ENCODE measurements at places on chromosomes 4 and X.

GRCh38 chr4:36099509-36099908, 144.8 kb downstream of the ARAP2 start:
- no peak for DNase-seq

GRCh38 chrX:133654811-133655210, 239.5 kb upstream of the GPC4 start:
- DNase-seq, result no peak

DNA sequence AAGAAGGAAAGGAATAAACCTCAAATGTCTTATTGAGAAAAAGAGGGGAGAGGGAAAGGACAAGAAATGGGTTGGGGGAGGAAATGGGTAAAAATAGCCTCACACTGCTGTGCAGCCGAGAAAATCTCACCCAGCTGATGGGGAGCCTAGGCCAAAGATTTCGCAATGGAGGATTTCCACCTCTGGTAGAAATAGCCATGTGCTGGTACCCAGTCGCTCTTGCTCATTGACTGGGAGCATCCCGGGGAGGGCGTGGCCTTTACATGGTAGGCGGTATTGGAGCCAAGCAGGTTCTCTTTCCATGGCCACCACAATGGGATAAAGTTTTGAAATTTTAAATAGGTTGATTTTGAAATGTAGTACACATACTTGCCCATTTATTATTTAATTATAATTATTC, 255.1 kb upstream of the LDB2 start:
- no peak for DNase-seq

GRCh38 chr4:84790769-84791565, 175.5 kb downstream of the WDFY3 start:
- DNase-seq, result no peak

- DNase-seq, result no peak
Measured at GRCh38 chr4:53997898-53998297, 66.5 kb downstream of the CHIC2 start.

DNA sequence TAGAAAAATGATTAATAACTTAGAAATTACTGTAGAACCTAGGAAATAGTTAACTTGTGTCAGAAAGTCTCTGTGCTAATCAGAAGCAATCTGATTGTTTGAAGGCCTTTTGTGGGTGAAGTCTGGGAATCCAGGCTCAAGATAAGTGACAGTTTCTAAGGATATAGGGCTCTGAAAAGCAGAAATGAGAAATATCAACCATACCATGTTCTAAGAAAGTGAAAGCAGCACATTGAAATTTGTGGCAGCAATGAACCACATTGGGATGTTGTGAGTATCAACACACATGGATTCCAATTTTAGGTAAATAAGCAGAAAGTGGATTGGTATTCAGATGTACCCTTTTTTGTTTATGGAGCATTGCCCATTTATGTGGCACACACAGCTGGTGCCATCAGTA, 464.6 kb downstream of the IL15 start:
- no peak for DNase-seq

GRCh38 chrX:5632061-5632614, 596.5 kb downstream of the NLGN4X start:
- no peak for DNase-seq

DNA sequence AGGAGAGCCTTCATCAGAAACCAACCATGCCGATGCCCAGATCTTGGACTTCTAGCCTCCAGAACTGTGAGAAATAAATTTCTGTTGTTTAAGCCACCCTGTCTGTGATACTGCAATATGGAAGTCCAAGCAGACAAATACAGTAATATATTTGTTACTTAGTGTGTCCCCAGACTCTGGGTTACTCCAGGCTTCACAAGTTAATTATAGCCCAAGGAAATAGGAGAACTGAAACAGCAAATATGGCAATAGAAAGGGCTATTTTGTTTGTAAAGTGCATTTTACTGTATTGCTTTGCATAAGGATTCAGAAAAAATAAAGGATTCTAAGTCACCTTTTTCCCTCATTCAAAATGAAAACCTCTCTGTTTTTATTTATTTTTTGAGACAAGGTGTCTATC, 15.7 kb downstream of the TIGD4 start:
- no peak for DNase-seq

GRCh38 chr4:54645830-54646229, 11.9 kb upstream of the KIT start:
- DNase-seq, result peak; percentile 64

DNA sequence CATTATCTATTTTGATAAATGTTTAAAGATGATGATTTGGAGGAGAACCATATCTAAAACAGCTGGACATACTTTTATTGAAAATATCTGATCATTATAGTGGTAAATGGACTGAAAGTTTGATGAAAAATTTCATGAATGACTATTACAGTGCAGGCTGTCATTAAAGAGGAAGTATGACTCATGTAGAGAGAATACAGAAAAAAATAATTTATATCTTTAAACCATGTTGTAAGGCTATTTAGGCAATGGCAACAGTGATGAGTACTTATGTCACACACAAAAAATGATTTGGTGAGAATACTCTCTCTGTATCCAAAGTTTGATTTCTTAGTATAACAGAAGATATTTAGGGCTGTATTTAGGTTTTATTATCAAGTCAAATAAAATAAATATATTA, 3.9 kb upstream of the GLRB start:
- no peak for DNase-seq

DNA sequence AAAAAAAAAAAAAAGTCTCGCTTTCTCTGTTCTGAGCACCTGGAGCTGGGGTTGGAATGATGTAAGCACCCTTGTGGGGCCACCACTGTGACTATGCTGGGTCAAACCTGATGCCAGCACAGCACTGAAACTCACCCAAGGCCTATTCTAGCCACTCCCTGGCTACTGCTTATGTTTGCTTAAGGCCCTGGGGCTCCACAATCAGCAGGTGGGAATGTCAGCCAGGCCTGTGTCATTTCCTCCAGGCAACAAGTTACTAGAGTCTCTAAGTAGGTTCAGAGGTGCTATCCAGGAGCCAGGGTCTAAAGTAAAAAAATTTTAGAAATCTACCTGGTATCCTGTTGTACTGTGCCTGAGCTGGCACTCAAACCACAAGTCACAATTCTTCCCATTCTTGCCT, 1306.8 kb downstream of the STIM2 start:
- DNase-seq, result peak; percentile 85

DNA sequence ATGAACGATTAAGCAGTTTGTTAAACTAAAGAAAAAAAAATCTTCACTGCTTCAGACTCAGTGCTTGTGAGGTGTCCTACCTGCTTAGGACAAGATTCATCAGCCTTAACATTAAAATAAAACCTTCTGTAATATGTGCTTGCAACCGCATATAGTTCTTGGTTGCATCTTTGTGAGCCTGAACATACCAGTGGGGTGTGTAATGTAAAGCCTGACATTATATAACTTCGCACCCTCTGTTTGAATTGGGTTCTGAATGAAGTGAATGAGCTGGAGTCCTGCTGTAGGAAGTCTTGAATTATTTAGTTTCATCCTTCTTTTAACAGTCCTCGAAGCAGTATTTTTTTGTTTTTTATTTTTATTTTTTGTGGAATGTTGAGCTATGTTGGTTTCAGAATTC, 3.1 kb downstream of the KDM6A start:
- DNase-seq, result no peak

- DNase-seq, result no peak
Measured at GRCh38 chr4:56055027-56055977, 106.6 kb downstream of the CEP135 start.

- DNase-seq, result no peak
Measured at GRCh38 chr4:155468282-155468681, 91.5 kb upstream of the MAP9 start.

- peak; percentile 53 for DNase-seq
Measured at GRCh38 chrX:107712231-107713202, 63.1 kb downstream of the TSC22D3 start.

DNA sequence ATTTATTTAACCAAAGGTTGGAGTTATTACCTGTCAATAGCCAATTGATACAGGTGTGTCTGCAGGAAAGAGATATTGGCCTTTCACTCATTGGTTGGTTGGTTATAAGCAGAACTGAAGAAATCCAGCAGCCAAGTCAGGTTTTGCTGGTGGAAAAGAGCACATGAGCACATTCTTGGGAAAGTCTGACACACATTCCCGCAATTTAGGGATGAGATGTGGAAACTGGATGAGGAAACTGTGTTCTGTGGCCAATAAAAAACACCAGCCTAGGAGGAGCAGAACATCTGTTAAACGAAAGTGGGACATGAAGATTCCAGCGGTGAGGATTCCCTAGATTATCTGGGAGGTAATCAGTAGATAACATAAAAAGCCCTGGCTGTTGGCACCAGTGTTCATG, 567.4 kb upstream of the CPEB2 start:
- DNase-seq, result no peak

GRCh38 chr4:149031399-149031798, 589.2 kb upstream of the NR3C2 start:
- no peak for DNase-seq

- no peak for DNase-seq
Measured at GRCh38 chr4:126242679-126243390, 928.1 kb downstream of the FAT4 start.

- DNase-seq, result no peak
Measured at GRCh38 chr4:146633471-146633800, 5.3 kb upstream of the POU4F2 start.

DNA sequence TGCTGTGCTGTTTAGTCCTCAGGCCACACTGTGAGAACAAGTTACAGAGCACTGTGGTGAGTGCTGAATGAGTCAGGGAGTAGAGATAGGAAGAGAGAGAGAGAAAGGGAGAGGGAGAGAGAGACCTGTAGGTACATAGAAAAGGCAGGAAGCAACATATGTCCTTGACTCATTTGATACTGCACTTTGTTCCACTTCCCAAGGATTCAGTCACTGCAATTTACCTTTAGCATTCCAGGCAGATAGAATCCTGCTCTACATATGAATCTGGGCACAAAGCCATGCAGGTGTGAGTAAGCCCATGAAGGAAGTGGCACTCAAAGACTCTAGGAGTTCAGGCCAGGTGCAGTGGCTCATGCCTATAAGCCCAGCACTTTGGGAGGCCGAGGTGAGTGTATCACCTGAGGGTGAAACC, 1.0 kb upstream of the DAPP1 start:
- peak; percentile 58 for DNase-seq

DNA sequence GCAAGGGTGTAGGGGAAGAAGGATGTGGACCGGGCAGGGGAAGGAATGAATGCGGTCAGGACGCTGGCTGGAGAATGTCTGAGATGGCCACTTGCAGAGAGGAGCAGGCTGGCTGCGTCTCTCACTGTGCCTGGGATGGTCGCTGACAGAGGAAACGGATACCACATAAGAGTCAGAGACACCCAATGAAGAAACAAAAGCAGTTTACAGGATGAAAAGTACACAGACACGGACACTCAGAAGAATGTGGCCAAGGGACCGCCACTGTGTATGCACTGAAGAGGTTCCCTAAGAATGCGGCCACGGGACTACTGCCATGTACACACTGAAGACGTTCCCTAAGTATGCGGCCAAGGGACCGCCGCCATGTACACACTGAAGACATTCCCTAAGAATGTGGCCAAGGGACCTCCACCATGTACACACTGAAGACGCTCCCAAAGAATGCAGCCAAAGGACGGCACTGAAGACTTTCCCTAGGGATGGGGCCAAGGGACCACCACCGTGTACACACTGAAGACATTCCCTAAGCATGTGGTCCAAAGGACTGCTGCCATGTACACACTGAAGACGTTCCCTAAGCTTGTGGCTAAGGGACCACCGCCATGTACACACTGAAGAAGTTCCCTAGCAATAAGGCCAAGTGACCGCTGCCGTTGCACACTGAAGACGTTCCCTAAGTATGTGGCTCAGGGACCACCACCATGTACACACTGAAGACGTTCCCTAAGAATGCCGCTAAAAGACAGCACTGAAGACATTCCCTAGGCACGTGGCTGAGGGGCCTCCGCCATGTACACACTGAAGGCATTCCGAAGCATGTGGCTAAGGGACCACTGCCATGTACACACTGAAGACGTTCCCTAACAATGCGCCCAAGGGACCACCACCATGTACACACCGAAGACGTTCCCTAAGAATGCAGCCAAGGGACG, 32.2 kb downstream of the DHRSX start:
- DNase-seq, result no peak

GRCh38 chrX:15418041-15418706, 34.0 kb upstream of the VEGFD start:
- DNase-seq, result no peak

GRCh38 chr4:99965173-99965572, 15.1 kb upstream of the H2AZ1 start:
- no peak for DNase-seq

DNA sequence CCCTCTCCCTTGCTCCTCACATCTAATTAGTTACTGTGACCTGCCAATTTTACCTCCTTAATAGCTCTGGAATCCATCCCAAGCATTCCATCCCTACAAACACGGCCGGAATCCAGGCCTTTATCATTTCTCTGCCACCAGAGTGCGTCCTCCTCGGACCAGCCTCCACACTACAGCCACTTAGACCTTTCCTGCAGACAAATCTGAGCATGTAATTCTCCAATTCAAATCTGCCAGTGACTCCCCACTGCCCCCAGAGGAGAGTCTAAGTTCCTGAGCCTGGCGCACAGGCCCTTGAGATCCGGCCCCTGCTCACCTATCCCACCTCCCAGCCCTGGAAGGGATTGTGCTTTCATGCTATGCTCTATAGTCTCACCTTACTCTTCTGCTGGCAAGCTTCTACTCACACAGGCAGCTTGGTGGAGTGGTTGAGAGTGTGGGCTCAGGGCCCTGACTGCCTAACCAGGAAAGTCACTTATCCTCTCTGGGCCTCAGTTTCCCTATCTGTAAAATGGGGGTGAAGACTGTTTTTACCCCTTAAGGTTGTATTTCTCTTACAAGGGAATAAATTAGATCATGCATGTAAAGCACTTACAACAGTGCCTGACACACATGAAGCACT, 31.2 kb downstream of the PJA1 start:
- DNase-seq, result peak; percentile 92

DNA sequence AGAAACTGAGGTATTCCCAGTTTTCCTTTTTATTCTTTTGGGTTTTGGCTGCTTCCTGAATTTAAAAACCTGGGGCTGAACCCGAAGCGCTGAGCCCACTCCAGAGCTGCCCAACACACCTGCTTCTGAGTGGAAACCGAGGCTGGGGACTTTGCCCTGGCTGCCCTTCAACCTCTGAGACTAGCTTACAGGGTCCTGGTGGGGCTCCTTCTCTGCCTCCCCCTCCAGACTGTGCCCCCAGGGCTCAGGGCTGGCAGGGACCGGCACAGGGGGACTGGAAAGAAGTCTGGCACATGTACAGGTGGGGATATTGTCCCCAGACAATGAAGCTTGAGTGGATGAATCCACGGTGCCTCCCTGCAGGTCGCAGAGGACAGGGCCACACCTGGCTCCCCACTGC, 240.4 kb upstream of the PSAPL1 start:
- DNase-seq, result no peak

DNA sequence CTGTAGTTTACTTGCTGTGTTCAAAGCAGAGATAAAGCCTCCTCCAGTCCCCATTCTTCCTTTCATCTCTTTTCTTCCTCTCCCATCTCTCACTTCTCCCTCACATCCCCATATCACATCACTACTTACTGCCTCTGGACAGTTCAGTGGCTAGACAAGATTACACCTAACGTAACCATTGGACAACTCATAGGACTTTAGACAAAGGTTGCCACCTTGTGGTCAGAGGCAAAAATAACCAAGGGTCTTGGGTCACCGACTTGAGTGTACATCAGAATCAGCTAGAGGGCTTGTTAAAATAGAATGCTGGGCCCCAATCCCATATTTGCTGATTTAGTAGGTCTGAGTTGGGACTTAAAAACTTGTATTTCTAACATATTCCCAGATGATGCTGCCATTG, 109.3 kb upstream of the DGKK start:
- DNase-seq, result peak; percentile 64

GRCh38 chr4:4271912-4272311, 18.0 kb downstream of the LYAR start:
- DNase-seq, result no peak

Measured in islet precursor cell (in vitro differentiated cells).